Ecto neural progenitor cell (in vitro differentiated cells): ENCODE measurements at places on chromosomes 1 and 21.

GRCh38 chr1:181341026-181341632 lies 142.2 kb upstream of the CACNA1E start:
- no peak for DNase-seq

DNA sequence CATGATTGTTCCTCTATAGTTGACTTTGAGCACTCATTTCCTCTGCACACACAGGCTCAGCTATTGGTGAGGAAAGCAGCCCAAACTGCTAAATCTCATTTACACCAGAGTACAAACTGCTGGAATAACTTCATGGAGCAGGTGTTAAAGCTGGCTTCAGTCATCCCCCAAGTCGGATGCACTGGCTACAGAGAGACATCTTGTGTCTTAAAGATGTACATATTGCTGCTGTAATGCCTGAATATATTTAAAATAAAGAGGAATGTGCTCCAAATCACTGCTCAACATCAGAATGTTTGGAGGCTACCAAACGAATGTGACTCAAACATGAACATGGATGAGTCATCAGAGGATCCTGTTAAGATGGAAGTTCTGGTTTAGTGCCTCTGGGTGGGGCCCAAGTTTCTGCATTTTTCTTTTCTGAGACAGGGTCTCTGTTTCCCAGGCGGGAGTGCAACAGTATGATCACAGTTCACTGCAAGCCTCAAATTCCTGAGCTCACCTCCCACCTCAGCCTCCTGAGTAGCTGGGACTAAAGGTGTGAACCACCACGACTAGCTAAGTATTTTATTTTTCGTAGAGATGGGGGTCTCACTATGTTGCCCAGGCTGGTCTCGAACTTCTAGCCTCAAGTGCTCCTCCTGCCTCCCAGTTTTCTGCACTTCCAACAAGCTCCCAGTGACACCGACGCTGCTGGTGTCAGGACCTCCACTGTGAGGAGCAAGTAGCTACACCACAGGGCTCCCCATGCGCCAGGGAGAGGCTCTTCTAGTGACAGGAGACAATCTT lies 79.0 kb upstream of the KRTAP19-8 start:
- DNase-seq = no peak

DNA sequence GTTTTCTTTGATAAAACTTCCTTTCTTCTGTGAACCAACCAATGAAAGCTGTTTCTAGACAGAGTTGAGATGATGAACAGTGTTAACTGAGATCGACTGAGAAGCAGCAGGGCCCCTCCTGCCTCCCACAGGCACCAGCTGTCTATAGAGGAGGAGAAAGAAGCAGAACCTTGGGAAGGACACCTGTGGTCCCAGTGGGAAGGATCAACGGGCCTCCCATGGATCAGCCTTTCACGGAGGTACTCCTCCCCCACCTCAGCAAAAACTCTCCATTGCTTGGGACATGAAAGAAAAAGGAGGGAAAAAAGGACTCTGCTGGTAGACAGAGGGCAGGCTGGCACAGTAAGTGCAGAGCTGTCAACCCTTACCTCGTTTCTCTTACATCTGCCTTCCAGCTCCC lies 40.5 kb downstream of the PLPPR5 start:
- no peak for DNase-seq

DNA sequence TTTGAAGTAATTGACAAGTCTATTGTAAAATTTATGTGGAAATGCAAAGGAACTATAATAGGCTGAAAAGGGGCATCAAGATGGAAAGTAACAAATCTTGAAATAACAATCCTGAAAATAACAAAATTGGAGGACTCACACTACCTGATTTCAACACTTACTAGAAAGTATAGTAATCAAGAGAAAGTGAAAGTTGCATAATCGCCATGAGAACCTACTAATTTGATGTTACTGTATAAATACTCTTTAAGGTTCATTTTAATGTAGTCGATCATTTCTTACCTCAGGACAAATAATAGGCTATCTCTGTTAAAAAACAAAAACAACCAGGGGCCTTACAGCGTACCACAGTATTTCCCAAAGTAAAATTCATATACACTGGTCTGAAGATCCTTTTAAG lies 71.7 kb downstream of the EDEM3 start:
- no peak for DNase-seq

GRCh38 chr1:238589843-238590435 lies 699.2 kb upstream of the ZP4 start:
- DNase-seq = no peak

DNA sequence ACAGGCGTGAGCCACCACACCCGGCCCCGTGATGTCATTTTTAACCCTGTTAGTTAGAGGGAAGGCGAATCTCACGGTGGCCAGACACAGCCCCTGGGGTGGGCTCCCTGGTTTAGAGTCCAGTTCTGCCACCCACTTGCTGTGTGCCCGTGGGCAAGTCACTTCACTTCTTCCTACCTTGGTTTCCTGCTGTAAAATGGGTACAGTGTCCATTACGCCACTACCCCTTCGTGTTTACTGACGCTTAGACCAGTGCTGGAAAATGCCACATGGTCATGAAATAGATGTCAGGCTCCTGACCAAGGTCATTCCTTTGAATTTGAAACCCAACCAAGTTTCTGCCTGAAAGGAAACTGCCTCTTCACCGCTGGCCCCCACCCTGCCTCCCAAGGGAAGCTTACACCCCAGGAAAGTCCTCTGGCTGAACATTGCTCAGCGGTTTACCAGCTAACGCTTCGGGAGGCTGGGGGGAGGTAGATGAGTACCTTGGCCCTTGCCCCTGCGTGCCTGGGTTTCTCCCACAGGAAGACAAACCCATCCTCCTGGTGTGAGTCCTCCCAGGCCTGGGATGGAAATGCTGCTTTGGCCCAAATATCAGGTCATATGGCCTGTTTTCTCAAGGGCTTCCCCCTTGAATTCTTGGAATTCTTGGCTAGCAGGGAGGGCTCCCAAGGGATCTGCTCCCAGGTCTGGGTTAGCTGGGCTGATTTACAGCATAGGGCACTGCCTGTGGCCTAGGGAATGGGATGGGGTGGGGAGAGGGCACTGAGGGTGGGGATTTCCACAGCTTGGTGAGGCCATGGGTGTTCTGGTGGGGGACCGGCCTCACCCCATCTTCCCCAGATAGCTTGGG lies 7.6 kb upstream of the AADACL4 start:
- no peak for DNase-seq

- DNase-seq = no peak
Measured at GRCh38 chr1:156939786-156940334, 19.4 kb downstream of the LRRC71 start.

DNA sequence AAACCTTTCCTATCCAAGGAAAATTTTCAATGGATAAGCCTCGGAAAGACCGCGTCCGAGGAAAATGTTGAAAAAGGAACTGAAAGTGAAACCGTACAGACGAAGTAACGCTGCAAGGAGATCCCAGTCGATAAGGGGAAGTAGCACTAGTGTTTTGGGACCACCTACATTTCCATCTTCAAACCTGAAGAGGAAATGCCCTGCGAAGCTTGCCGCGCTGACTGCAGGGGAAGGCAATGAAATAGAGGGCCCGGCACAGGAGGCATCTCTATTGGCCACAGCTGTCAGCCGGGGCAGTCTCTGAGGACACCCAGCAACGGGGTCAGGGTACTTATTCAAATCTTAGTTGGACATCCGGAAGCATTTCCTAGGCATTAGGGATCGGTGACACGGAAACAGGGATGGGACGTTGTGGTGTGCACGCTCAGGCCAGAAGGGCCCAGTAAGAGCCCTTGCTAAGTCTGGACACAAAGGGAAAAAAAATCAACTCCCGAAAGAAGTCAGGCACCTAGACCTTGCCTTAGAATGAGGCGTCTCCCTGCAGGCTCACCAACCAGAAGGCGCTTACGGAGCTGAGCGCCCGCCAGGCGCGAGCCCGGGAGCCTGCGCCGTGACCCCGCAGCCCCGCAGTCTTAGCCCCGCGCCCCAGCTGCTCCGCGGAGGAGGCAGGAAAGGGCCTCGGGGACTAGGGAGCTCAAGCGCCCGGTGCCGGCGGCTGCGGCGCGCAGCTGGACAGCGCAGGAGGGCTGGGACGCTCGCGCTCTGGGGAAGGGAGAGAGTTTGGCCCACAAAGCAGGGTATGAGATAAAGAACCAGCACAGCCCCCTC lies 655 bp downstream of the USF1 start:
- DNase-seq = peak; percentile 79

DNA sequence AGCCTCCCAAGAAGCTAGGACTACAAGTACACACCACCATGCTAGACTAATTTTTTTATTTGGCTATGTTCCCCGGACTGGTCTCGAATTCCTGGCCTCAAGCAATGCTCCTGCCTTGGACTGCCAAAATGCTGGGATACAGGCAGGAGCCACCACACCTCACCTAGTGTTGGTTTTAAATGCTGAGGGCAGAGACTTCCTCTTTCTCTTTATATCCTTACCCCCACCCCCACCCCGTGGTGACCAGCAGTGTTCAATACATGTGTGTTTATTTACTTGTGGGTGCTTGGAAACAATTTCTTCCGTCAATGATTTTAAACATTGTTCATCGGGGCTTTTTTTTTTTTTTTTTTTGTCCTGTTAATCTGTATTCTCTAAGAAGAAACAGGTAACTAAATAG lies 158.9 kb downstream of the ZBTB18 start:
- no peak for DNase-seq

GRCh38 chr1:207058252-207058651 lies 5.2 kb downstream of the PFKFB2 start:
- no peak for DNase-seq

GRCh38 chr21:41098481-41099042 lies 69.4 kb upstream of the BACE2 start:
- no peak for DNase-seq

- no peak for DNase-seq
Measured at GRCh38 chr1:101382135-101382534, 145.3 kb downstream of the S1PR1 start.

- no peak for DNase-seq
Measured at GRCh38 chr21:42456457-42456856, 39.6 kb downstream of the RSPH1 start.

GRCh38 chr1:39412892-39413291 lies 78.5 kb upstream of the BMP8A start:
- no peak for DNase-seq
